Mesothelial cell of epicardium (in vitro differentiated cells): ENCODE measurements at places on chromosomes 2 and 18.

DNA sequence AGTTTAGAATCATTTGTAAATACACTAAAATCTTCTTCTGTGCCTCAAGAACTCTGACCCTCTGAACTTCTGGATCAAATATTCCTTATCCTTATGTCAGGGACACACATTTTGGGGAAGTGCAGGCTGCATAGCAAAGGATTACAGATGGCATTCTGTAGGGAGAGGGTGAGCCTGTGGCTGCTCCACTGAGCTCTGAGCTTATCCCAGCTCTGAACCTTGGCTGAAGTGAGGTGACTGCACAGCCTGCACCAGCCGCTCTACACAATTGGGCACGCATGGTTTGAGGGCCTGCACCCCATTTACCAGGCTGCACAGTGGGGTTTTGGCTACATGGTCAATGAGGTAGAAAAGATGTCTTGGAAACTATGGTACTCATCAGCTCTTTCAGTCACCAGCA is 251.6 kb downstream of the GALR1 start:
- H3K4me1 ChIP-seq = no peaks in the 10 kb centered on the region
- no peak overlapping the region for H3K27ac ChIP-seq
- no peaks in the 10 kb centered on the region for H3K27me3 ChIP-seq
- DNase-seq = no peak

DNA sequence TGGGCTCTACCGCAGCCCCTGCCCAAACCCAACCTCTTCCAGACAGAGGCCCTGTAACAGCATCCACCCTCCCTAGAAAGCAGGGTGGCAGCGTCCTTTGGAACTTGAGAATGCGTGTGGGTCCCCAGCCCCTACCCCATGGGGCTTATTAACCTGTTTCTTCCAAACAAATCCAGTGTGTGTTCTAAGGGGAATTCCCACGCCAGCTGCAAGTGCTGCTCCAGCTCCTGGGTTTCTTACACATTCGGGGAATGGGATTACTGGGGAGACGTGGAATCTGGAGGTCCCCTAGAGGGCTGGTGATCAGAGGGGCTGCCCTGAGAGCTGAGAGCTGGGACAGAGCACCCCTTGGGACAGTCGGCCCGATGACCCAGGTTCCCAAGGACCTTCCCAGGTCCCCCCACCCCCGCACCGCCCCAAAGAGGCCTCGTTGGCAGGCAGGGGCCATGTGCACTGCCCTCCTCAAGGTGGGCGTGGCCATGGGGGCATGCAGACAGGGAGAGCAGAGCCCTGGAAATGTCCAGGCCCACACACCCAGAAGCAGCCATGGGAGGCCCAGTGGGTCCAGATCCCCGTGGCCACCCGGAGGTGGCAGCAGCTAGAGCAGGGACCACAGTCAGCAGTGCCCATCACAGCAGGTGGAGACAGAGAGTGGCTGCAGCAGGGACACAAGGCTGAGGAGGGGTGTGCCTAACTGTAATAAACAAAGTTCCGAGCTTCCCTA is 18.8 kb upstream of the TEX44 start:
- DNase-seq = no peak
- H3K4me3 ChIP-seq = no peak overlapping the region
- no peaks in the 10 kb centered on the region for H3K36me3 ChIP-seq
- H3K4me1 ChIP-seq = peaks cover 53% of the 10 kb centered on the region
- no peaks in the 10 kb centered on the region for H3K27me3 ChIP-seq

DNA sequence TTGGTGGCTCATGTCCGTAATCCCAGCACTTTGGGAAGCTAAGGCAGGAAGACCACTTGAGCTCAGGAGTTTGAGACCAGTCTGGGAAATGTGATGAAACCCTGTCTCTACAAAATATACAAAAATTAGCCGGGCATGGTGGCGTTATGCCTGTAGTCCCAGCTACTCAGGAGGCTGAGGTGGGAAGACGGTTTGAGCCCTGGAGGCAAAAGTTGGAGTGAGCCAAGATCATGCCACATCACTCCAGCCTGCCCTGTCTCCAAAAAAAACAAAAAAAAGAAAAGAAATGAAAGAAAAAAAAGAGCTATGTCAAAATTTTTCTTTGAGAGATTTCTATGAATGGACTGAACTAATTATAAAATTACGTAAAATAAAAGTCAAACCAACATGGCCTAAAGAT is 34.7 kb downstream of the ROCK2 start:
- H3K27me3 ChIP-seq = no peaks in the 10 kb centered on the region
- H3K4me1 ChIP-seq = peaks cover 14% of the 10 kb centered on the region
- no peak for DNase-seq
- H3K4me3 ChIP-seq = no peak overlapping the region

GRCh38 chr2:71410696-71411095 is 42.7 kb upstream of the DYSF start:
- no peaks in the 10 kb centered on the region for H3K4me1 ChIP-seq
- peak overlapping the region; percentile 75 for H3K27ac ChIP-seq
- DNase-seq = no peak

GRCh38 chr2:128504246-128505149 is 185.8 kb upstream of the HS6ST1 start:
- no peaks in the 10 kb centered on the region for H3K27me3 ChIP-seq
- no peak overlapping the region for H3K4me3 ChIP-seq
- DNase-seq = no peak

DNA sequence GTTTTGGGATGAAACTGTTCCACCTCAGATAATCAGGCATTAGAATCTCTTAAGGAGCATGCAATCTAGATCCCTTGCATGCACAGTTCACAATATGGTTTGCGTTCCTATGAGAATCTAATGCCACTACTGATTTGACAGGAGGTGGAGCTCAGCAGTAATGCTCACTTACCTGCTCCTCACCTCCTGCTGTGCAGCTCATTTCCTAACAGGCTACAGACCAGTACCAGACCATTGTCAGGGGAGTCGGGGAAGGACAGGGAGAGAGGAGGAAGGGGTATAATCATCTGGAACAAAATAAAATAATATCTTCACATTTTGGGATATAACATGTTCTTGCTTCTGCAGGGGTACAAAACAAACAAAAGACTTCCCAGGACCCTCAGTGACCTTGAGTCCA is 532.0 kb upstream of the FSHR start:
- H3K36me3 ChIP-seq = no peaks in the 10 kb centered on the region
- H3K27me3 ChIP-seq = no peaks in the 10 kb centered on the region
- H3K4me1 ChIP-seq = peaks cover 13% of the 10 kb centered on the region

DNA sequence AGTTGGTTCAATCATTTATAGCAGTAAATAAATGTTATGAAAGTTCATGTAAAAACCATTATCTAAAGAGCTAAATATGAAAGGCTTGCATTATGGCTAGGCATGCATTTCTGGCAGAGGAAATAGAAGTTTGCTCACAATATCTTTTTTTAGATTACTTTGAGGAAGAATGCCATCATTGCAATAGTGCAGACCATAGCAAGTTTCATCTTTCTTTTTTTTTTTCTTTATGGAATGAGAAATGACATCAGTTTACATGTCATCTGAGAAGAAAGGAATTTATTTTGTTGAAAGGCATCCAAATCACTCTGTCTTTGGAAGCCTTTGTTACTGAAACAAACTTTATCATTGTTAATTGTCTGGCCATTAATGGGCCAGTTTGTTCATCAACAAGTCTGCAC is 74.5 kb upstream of the NCKAP5 start:
- peaks cover 1% of the 10 kb centered on the region for H3K27me3 ChIP-seq
- no peaks in the 10 kb centered on the region for H3K36me3 ChIP-seq
- H3K4me3 ChIP-seq = no peak overlapping the region
- peaks cover 3% of the 10 kb centered on the region for H3K4me1 ChIP-seq
- no peak overlapping the region for H3K27ac ChIP-seq
- no peak for DNase-seq

DNA sequence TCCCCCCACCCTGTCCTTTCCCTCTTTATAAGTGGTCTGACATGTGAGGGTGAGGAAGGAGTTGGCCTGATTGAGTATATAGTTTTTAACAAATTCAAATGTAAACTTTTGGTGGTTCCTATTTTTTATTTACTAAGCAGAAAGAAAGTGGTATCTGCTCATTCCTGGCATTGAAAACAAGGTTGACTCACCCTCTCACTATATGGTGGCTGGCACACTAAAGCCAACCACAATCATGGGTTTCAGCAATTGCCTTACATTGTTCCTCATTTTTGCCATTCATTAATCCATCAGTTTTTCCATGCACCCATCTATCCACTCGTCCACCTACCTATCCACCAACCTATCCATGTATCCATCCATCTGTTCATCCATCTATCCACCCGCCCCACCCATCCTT is 75.4 kb upstream of the IGFBP5 start:
- peaks cover 21% of the 10 kb centered on the region for H3K4me1 ChIP-seq
- H3K4me3 ChIP-seq = no peak overlapping the region
- H3K27me3 ChIP-seq = no peaks in the 10 kb centered on the region
